ENCODE measurements at places on chromosomes 11 and 22.
A peak's percentile ranks its signal among the peaks of the same experiment; 100 is the strongest.

- no peak for DNase-seq
Observed at GRCh38 chr11:93663021-93663420, 1.5 kb downstream of the CEP295 start.

DNA sequence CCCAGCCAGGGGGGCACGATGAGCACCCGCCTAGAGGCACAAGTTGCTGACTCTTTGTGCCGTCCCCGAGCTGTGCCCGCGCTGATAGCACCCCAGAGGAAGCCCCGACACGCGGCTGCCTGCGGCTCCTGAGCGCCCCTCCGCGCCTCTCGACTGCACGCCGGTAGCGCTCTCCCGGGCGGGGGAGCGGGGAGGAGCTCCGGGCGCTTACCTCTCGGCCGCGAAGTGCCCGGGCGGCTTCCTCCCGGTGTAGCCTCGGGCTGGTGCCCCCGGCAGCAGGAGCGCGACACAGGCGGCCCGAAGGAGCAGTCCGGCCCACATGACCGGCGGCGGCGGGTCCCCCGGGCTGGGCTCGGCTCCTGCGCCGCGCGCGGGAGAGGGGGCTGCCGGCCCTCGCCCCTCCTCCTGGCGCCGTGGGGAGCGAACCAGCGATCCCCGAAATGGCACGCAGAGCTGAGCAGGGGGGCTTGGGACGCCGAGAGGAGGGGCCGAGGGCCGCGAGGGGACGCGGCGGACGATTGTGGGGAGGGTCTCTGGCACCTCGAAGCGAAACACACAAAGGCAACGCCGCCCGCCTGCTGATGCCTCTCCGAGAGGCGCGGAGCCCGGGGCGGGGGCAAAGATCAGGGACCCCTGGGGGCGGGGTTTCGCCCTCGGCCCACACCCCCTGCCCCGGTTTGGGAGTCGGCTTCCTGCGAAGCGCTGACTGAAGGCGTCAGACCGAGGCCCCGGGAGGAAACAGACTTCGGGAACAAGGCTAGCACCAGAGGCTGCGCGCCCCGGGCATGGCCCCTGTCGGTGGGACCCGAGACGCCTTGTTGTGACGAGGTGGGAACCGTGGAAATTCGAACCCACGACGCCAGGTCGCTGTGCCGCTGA lies at the start of gene VWCE:
TSS of gene VWCE (minus strand) at position 600 of the 879 bp plus-strand sequence. CDS start at position 321, 279 bp downstream.
- DNase-seq = peak; percentile 40

GRCh38 chr11:96057502-96057901 lies 133.6 kb upstream of the MTMR2 start:
- DNase-seq = no peak

DNA sequence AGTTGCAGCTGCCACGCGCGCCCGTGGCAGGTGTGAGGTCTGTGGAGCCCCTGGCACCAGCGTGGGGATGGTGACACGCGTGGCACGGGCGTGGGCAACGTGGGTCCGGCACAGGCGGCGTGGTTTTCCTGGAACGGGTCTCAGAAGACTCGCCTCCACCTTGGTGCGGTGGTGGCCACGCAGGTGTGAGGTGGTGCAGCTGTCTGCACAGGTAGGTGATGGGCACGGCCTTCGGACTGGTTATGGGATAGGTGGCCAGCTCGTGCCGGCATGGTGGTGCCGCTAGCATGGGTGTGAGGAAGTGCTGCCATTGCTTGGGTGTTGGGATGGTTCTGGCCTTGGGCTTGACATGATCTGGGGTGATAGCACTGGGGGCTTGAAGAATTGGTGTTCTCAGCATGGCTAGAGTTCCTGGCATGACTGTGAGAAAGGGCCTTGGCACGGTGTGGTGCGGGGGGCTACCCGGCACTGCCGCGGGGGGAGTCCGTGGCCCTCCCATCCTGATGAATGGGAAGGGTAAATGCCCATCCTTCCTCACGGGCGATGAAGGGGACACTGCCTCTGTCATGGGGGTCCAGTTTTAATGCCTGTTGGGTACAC lies 531 bp downstream of the DAGLA start:
- no peak for DNase-seq

DNA sequence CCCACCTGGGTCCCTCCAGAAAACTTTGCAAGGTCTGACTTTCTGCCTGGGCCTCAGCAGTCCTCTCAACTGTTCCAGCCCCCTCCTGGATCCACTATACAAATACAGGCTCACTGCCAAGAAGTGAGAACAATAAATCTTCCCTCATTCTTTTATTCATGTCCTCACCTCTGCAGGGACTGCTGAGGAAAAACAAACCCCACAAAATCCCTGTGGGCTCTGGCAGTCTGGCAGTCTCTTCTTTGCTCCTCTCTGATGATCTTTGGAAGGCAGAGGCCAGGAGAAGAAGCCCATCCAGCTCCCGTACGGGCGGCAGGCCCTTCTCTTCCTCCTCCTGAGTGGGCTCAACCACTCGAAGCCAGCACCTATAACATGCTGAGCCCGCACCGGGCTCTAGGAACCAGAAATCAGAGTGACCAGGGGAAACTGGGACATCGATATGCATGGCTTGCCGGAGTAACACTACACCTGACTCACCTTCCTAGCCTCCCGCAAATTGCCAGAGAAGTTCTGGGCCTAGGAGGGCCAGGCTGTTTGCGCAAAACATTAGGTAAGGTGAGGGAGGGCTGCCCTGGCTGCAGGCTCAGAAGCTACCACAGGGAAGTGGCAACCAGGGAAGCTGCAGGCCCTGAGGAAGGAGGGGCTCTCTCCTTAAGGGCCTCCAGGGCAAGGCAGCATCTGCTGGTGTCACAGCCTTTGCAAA lies 24.2 kb downstream of the TMPRSS5 start:
- DNase-seq = no peak

- no peak for DNase-seq
Observed at GRCh38 chr11:112884012-112884767, 77.0 kb upstream of the NCAM1 start.

All from activated CD4-positive, CD25-positive, alpha-beta regulatory T cell (primary cell).